A673 (cell line): ENCODE measurements at places on chromosomes 4 and X. TPM values are rescaled to one million over a fixed set of nuclear protein-coding genes. Genes with fewer than 3 reads are reported as not detected.

GPR82 gene
- total RNA-seq = not detected in 2 replicates

BMPR1B gene
- total RNA-seq = 2.2 and 3.7 TPM in 2 replicates

SRPX2 gene
- 8.8 and 12.3 TPM in 2 replicates for total RNA-seq

SPP1 gene
- 0.87 and 0.99 TPM in 2 replicates for total RNA-seq

SASH3 gene
- not detected in 2 replicates for total RNA-seq

LUZP4 gene
- not detected in 2 replicates for total RNA-seq

CXXC4 gene
- total RNA-seq = 1.8 and 2.2 TPM in 2 replicates

CXCL11 gene
- 0.30 and 0.50 TPM in 2 replicates for total RNA-seq

SUPT20HL1 gene
- not detected in 2 replicates for total RNA-seq

ADH7 gene
- total RNA-seq = not detected in 2 replicates

MAGEA3 gene
- total RNA-seq = not detected in 2 replicates

CT45A10 gene
- not detected in 2 replicates for total RNA-seq

S100P gene
- 0.45 and 0.98 TPM in 2 replicates for total RNA-seq

PLXNA3 gene
- 49.8 and 54.6 TPM in 2 replicates for total RNA-seq

CT45A5 gene
- total RNA-seq = not detected in 2 replicates

CT83 gene
- total RNA-seq = not detected in 2 replicates

APLN gene
- total RNA-seq = 0.34 and 0.55 TPM in 2 replicates

TECRL gene
- total RNA-seq = not detected in 2 replicates

TCEAL6 gene
- not detected in 2 replicates for total RNA-seq

GLRA3 gene
- total RNA-seq = 0.06 TPM in 1 of 2 replicates, not detected in the other

FGF16 gene
- not detected in 2 replicates for total RNA-seq

CTAG2 gene
- total RNA-seq = not detected in 2 replicates

PAGE2 gene
- not detected in 2 replicates for total RNA-seq

NFKB1 gene
- 25.3 and 26.1 TPM in 2 replicates for total RNA-seq

PAGE5 gene
- not detected in 2 replicates for total RNA-seq

MAOB gene
- total RNA-seq = not detected in 2 replicates

GSPT2 gene
- total RNA-seq = 14.1 and 14.4 TPM in 2 replicates

PFKFB1 gene
- not detected in 2 replicates for total RNA-seq

FAAH2 gene
- 0.24 TPM in 1 of 2 replicates, not detected in the other for total RNA-seq

KCNE5 gene
- total RNA-seq = 0.20 and 0.26 TPM in 2 replicates

C1QTNF7 gene
- 0.21 TPM in 1 of 2 replicates, not detected in the other for total RNA-seq

COL25A1 gene
- 8.8 and 10.4 TPM in 2 replicates for total RNA-seq

FHIP1A gene
- 0.13 and 0.31 TPM in 2 replicates for total RNA-seq

SORBS2 gene
- not detected in 2 replicates for total RNA-seq

SUPT20HL2 gene
- not detected in 2 replicates for total RNA-seq

RHOXF2B gene
- total RNA-seq = not detected in 2 replicates

NSUN7 gene
- 0.90 and 1.1 TPM in 2 replicates for total RNA-seq

COMMD8 gene
- 22.6 and 26.4 TPM in 2 replicates for total RNA-seq

THAP9 gene
- 3.8 and 4.2 TPM in 2 replicates for total RNA-seq

ESX1 gene
- not detected in 2 replicates for total RNA-seq

FOXR2 gene
- not detected in 2 replicates for total RNA-seq

GAGE12J gene
- not detected in 2 replicates for total RNA-seq

F9 gene
- not detected in 2 replicates for total RNA-seq
